ENCODE measurements at places on chromosomes 6 and 20.

DNA sequence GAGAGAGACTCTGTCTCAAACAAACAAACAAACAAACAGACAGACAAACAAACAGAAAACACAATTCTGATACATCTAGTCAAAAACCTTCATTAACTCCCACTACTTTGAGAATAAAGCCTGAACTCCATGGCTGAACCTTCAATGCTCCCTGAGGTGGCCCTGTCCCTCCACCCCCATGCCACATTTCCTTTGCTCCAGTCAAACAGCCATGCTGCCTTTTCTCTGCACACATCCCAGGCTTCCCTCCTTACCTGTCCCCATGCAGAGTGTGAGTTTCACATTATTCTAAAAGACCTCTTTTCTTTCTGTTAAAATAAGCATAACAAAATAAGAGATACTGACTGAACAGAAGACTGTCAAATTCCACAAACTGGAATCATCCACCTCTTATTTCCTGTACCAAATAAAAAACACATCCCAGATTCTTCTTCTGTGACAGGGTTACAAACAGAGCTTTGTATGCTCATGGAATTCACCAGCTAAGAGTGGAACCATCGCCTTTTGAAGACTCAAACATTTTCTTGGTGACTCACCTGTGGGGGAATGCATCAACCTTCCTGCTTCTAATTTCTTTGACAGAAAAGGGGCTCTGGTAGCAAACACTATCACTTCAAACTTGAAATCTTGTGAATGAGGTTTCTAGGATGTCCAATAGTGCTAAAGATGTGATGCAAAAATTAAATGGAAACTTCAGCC, 71.0 kb upstream of the SLC22A16 start:
- DNase-seq = peak; percentile 47

GRCh38 chr6:15184441-15184861, 61.4 kb upstream of the JARID2 start:
- no peak for DNase-seq

DNA sequence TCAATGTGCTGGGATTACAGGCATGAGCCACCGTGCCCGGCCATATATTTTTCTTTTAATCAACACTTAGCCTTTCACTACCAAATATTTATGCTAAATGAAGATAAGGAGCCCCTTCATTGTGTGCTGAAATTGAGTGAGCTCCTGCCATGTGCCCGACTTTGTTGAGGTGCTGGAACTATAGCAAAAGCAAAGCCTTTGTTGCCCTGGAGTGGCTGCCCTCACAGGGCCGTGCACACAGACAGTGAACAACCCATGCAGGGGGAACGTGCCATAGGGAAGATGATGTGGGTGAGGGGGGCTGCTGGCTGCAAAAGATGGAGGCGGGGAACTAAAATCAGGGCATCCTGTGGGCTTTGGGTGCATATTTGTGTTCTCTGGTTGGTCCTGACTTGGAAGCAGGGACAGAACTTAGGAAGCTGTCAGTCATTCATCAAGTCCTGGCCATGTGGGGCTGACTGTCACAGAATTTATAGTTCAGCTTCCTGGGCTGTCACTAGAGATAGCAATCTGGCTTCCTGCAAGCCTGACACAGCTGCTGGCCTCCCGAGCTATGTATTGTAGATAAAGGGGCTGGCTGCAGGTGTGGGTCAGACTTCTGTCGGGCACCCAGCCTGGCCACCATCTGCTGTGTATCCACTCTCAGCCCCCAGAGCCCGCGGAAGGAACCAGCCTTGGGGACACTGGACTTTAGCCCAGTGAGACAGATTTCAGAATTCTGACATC, 56.8 kb upstream of the MPC1 start:
- no peak for DNase-seq

DNA sequence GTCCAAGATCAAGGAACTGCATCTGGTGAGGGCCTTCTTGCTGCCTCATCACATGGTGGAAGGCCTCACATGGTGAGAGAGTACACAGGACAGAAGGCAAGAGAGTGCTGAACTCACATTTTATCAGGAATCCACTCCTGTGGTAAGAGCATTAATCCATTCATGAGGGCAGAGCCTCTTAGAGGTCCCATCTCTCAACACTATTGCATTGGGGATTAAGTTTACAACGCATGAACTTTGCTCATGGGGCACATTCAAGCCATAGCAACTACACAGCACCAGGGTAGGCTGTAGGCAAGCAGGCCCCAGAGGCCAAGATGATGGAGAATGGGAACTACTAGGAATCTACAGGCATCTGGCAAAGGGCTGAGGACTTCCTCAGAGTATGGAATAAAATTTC, 10.0 kb upstream of the TGIF2 start:
- no peak for DNase-seq

- no peak for DNase-seq
Observed at GRCh38 chr6:159267165-159267564, 98.0 kb downstream of the FNDC1 start.

GRCh38 chr20:19692100-19692499, 66.0 kb upstream of the RIN2 start:
- DNase-seq = no peak

- DNase-seq = no peak
Observed at GRCh38 chr6:149965194-149966020, 1.7 kb downstream of the ULBP1 start.

GRCh38 chr20:64224351-64225170, 31.0 kb upstream of the PCMTD2 start:
- DNase-seq = peak; percentile 99

DNA sequence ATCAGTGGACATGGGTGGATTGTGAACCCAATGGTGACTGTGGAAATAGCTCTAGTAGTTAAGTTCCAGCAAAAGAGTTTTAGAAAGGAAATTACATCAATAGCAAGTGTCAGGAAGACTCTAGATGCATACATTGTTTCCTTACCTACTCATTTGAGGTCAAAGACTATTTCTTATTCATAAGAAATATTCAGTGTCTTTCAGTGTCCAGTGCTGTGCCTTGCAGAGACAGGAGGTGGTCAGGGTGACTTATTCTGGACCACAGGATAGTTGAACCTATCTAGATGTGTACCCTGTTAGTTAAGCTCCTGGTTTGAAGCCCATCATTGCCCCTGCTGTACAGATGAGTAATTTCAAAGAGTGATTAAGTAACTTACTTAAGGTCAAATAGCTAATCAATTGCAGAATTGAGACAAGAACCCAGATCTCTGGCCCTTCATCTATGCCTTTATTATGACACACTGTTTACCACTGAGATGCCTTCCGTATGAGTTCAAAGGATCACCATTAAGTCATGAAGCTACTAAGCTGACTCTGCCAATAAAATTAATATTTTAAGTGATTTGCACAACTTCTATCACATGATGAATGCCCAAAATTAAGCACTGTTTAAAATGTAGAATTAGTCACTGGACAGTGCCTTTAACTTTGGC, 136.1 kb downstream of the PDSS2 start:
- DNase-seq = no peak

DNA sequence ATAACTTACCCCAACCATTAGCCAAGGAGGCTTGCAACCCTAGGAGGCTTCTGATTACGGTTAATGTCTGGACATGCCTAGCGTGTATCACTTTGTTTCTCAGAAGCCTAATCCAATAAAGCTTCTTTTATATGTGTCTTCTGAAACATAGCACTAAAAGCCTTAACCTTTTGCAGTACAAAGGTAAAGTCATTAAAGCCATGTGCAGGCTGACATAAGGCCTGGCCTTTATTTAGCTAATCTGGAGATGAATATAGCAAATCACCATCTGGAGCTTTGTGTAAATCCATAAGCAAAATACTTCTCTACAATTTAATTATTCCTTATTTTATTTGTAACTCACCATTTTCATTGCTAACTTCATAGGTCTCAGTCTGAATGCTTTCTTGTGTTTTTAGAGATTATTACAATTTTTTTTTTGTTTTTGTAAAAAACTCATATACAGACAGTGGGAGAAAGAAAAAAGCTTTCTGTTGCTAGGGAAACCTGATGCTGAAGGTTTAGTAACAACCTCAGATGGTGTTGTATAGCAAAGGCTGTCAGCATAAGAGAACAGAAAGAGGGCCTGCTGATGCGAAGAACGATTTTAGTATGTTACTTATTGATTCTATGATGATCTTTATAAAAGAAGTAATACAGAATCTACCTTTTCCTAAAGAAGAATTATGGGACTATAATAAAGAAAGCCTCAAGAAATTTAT, at the start of gene EYS:
Gene EYS (minus strand): TSS at position 101 of the 701 bp plus-strand sequence. CDS start 211,816 bp downstream, outside the sequence.
- DNase-seq = no peak

Measured in HTR-8/SVneo (cell line).